ENCODE measurements at places on chromosomes 3 and 15.

DNA sequence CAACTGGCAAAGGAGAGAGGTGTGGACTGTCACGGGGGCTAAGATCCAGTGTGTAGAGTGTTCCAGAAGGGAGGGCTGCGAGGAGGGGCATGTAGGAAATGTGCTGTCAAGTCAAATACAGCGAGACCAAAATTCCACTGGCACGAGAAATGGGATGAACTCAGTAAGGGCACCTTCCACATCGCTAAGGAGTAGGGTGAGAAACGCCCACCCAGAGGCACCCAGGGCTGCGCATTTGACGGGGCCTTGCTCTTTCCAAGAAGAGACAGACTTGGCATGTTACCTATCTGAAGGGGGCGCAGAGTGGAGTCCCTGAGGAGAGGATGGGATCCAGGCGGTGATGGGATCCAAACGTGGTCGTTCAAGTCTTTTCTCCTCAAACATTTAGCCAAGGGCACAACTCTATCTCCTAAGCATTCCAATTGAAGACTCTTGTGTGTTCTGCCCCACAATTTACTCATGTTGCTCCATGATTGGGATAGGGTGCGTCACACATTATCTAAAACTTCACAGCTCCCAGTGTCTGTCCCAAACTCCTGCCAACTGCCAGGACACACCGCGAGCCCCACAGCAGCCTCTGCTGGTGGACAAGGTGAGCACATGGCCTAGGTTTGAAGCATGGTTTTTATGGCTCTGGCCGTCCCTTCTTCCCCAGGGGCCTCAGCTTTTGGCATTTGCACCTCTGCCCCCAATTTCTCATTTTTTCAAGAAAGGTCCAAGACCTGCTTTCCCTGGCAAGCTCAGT, 7.6 kb downstream of the SELENOS start:
- no peak for DNase-seq

- DNase-seq, result no peak
Measured at GRCh38 chr3:89340408-89340807, 233.0 kb downstream of the EPHA3 start.

GRCh38 chr3:142624341-142625152, 28.4 kb downstream of the PLS1 start:
- no peak for DNase-seq

GRCh38 chr15:29860872-29861271, 38.6 kb upstream of the TJP1 start:
- no peak for DNase-seq

- no peak for DNase-seq
Measured at GRCh38 chr3:55436644-55437043, 50.5 kb downstream of the WNT5A start.

GRCh38 chr3:45799586-45799985, 3.2 kb upstream of the SLC6A20 start:
- no peak for DNase-seq

- DNase-seq, result no peak
Measured at GRCh38 chr3:43786102-43786501, 95.4 kb downstream of the ABHD5 start.

DNA sequence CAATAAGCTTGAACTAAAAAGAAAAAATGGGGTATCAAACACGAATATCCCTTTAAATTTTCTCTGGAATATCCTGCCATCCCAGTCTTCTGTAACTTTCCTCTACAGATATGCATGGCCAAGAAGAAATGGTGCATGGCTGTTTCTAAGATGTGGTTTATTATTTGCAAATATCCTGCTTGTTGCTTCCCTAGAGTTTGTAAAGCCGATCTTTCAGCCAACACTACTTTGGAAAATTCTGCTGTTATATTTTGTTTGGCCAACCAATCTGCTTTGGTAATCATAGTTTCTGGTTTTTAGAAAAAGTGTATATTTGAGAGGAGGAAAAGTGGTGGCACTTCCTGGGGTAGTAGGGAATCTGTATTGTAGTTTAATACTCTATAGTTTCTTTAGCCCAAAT, 13.9 kb downstream of the PHLDB2 start:
- DNase-seq, result no peak

DNA sequence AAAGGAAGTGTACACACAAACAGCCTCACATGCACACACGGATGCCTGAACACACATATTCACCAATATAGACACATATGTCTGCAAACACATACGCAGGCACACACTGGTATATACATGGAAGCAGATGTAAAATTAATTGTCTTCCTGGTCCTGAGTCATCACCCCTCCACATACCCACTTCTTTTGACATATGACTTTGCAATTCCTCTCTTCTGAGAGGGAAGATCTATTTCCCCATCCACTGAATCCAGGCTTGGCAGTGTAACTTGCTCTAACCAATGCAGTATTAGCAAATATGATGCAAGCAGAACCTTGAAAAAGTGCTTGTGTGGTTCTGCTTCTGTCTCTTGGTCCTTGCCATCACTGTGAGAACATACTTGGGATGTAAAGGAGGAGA, 76.8 kb upstream of the HRH1 start:
- DNase-seq, result no peak

- no peak for DNase-seq
Measured at GRCh38 chr3:194265996-194266964, 84.8 kb downstream of the CPN2 start.

- peak; percentile 77 for DNase-seq
Measured at GRCh38 chr3:44045476-44046275, 196.0 kb upstream of the TOPAZ1 start.

DNA sequence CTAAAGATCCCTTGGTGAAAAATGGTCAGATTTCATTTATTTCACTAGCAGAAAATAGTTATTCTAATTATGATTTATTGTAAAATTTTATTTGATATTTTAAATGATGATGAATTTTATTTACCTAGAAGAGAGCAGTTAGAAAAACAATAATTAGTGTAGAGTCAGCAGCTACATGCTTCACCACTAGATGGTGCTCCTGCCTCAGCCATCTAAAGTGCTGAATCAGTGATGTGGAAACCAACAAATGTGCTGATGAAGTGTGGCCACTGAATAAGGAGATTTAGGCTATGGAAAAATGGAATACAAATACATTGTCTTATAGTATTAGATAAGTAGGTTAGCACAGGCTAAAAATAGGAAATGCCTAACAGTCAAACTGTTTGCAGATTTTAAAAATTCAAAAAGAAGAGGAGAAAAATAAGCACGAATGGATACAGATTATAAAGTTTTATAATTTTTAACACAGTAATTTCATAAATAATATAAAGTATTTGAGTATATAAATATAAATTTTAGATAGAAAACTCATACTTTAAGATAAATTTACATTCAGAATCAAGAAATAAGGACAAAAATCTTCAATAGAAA, 109.8 kb downstream of the PPP2R3A start:
- peak; percentile 63 for DNase-seq

GRCh38 chr15:100983221-100983620, 64.1 kb downstream of the LRRK1 start:
- no peak for DNase-seq

- DNase-seq, result no peak
Measured at GRCh38 chr3:120364821-120365220, 15.7 kb upstream of the LRRC58 start.

DNA sequence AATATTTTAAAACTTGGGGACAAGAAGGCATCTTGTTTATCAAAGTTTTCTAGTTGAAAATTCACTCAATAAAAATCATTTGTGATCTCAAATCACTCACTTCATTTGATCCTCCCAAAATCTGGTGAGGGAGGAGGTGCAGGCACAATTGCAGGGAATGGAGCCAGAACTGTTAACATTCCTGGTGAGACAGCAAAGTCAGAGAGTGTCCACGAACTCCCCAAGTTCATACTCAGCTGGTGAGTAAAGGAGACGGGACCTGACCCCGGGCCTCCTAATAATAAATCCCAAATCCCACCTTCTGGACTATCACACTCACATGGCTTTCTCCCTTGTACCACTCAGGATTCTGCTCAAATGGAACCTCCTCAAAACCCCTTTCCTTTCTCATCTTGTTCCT, 252.3 kb upstream of the LRTM1 start:
- DNase-seq, result no peak

GRCh38 chr3:139325551-139325950, 18.3 kb upstream of the MRPS22 start:
- no peak for DNase-seq

- DNase-seq, result no peak
Measured at GRCh38 chr15:88776646-88777045, 26.6 kb upstream of the ACAN start.

DNA sequence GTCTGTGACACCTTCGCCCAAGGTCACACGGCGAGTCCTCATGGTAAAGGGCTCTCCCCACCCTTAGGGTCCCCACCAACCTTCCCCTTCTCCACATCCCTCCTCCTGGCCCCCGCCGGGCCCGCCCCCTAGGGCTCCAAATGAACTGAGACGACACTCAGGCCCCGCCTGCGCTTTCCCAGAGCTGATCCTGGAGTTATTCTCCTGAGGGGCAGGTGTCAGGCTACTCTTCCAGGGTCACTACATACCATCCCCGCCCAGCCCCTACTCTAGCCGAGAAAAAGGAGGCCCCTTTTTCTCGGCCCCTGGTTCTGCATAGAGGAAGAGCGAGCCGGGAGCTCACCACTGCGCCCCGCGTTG, 292 bp downstream of the USP4 start:
- DNase-seq, result no peak

- DNase-seq, result no peak
Measured at GRCh38 chr15:32676169-32676568, 34.7 kb downstream of the SCG5 start.

DNA sequence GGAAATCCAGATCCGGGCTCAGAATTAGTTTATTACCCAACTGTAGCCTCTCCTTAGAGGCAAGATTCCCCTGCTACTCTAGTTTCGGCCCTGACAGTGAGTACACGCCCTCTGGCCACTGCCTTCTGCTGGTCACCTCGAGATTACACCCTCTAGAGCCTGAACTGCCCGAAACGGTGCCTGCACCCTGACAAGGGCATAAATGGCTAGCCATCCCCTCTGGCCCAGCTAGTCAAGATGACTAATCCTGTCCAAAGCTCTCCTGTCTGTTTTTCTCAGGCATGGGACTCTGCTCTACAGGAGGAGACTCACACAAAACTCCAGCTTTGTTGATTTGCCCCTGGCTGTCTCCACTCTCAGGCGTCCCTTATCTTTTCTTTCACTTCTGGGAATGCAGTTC, 150.5 kb upstream of the UBE2E2 start:
- DNase-seq, result no peak

DNA sequence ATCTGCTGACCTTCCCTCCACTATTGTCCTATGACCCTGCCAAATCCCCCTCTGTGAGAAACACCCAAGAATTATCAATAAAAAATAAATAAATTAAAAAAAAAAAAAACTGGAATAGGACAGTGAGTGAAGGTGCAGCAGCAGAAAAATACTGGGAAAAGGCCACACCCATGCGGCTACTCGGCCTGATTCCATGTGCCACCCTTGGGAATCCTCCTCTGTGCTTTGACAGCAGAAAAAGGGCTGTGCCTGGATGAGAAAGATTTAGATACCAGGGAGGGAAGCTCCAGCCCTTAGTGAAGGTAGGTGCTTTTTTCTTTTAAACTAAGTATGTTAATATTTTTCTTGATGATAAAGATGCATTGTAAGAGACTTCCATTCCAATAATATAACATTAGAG, 107.8 kb downstream of the CTNNB1 start:
- no peak for DNase-seq

DNA sequence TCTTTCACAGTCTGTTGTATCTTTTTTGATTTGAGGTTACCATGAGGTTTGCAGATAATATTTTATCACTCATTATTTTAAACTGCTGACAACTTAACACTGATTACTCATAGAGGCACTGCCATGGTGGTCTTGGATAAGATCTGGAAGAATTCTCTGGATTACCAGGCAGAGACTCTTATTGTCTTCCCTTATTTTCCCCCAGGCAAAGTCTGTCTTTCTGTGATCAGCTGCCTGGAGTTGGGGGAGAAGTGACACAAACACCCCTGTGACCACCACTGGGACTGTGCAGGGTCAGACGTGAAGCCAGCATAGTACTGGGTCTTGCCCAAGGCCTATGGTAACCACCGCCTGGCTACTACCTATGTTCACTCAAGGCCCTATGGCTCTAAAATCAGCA, 4.7 kb downstream of the PATL2 start:
- no peak for DNase-seq

DNA sequence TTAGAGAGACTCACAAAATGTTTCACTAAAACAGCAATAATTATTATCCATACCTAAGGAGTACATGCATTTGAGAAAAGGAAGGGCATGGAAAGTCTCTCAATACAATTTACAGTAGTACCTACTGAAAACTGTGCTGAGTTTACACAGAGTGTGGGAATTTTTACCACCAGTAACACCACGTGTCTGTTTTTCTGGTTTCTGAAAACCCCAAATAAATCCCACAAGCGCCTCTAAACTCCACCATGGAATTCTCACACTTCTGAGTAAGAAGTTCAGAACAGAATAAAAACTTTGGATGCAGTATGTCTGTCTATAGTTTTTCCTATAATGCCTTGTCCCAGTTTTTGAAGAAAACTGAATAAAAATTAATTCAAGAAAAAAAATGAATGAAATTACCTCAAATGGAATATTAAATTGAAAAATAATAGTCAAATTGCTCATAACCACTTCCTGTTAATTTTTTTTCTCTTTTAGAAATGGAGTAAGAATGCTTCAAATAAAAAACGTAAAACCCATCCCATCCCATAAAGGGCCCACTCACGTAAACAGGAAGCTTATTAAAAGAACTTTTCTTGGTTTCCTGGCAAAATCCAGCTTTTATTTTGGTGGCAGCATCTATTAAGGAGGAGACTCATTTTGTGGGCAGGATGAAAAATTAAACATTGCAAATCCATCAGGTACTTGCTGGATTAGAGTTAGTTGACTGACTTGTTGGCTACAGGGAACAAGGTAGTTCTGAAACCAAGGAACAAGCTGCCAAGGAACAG, 378.1 kb downstream of the TIGIT start:
- no peak for DNase-seq

- DNase-seq, result no peak
Measured at GRCh38 chr3:67641451-67641850, 13.0 kb downstream of the SUCLG2 start.

- no peak for DNase-seq
Measured at GRCh38 chr15:43771816-43772215, 5.0 kb downstream of the ELL3 start.

DNA sequence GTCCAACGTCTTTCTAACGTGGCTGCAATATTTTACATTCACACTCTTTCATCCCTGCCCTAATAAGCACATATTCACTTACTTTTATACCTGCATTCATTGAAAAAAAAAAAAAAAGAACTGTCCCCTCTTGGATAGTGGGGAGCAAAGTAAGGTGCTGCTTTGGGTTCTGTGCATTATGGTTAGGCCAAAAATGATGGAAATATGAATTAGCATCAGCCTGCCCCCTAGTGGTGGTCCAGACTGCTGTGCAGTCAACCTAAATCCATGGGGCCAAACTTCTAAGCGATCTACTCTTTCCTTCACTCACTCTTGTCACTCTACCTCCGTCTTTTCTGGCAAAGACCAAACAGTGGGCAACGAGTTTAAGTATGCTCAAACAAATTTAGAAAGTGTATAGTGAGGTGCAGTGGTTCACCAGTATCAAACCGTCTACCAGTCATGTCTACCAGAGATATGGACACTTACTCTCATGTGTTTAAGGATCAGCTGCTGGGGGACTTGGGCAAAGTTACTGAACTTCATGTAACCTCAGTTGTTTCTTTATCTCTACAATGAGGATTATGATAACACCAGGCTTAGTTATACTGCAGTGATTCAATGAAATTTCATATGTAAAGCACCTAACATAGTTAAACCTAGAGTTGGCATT, 61.5 kb upstream of the GRM7 start:
- no peak for DNase-seq
